Endothelial cell (in vitro differentiated cells): ENCODE measurements at places on chromosomes 1 and 21. TPM values are rescaled to one million over a fixed set of nuclear protein-coding genes. Genes with fewer than 3 reads are reported as not detected.
A peak's percentile ranks its signal among the peaks of the same experiment; 100 is the strongest.

- DNase-seq = no peak
- H3K27me3 ChIP-seq = peaks cover 8% of the 10 kb centered on the region
- peak overlapping the region; percentile 96 for H3K4me3 ChIP-seq
- H3K36me3 ChIP-seq = peaks cover 6% of the 10 kb centered on the region
Measured at GRCh38 chr1:42684139-42684538, 1.9 kb downstream of the YBX1 start.

DNA sequence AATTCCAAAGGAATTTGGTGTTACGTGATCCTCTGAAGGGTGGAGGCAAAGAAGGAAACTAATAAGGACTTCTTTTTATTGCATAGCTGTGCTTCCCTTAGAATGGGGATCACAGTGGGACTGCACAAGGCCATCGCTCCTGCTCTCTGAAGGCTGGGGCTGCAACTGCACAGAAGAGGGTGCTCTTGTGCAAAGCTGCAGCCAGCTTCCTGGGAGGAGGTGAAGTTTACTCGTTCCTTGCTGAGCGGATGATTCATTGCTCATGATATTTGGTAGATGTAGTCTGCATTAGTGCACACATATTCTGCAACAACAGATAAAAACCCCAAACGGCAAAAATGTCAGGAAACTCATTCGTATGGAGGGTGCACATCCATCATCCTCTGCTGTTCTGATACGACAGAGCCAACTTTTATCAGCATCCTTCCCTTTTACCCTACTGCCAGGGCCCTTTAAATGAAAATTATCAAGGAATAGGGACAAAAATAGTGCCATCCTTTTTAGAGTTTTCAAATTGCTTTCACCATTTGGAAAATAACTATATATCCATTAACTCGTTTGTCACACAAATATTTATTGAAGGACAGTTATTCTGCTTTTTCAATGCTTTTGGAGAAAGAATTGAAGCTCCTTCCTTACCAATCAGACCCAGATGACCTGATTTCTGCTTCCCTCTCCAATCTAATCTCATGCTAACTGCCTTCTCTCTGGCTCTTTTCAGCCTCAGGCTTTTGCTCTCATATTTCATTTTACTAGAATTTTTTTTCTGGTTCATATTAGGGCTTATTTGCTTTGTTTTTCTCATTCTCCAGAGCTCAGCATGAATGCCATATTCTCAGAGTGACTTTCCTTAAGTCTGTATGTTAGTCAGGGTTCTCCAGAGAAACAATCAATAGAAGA, 263.6 kb downstream of the DUSP10 start:
- H3K4me1 ChIP-seq = no peaks in the 10 kb centered on the region
- peaks cover 2% of the 10 kb centered on the region for H3K27me3 ChIP-seq
- peak; percentile 22 for DNase-seq
- H3K27ac ChIP-seq = no peak overlapping the region
- no peak overlapping the region for H3K4me3 ChIP-seq

The LRRC8C gene
- total RNA-seq = 20.1 TPM

GRCh38 chr1:62131093-62131725, 63.4 kb upstream of the L1TD1 start:
- peaks cover 3% of the 10 kb centered on the region for H3K27me3 ChIP-seq
- H3K4me1 ChIP-seq = peaks cover 18% of the 10 kb centered on the region
- no peak overlapping the region for H3K27ac ChIP-seq

GRCh38 chr1:109617291-109617801, 2.1 kb downstream of the GNAT2 start:
- H3K4me3 ChIP-seq = no peak overlapping the region
- H3K27ac ChIP-seq = peak overlapping the region; percentile 43
- H3K27me3 ChIP-seq = peaks cover 20% of the 10 kb centered on the region
- H3K4me1 ChIP-seq = peaks cover 66% of the 10 kb centered on the region

The MYOG gene
- total RNA-seq = 15.7 TPM

The GABPB2 gene
- 4.1 TPM for total RNA-seq

DNA sequence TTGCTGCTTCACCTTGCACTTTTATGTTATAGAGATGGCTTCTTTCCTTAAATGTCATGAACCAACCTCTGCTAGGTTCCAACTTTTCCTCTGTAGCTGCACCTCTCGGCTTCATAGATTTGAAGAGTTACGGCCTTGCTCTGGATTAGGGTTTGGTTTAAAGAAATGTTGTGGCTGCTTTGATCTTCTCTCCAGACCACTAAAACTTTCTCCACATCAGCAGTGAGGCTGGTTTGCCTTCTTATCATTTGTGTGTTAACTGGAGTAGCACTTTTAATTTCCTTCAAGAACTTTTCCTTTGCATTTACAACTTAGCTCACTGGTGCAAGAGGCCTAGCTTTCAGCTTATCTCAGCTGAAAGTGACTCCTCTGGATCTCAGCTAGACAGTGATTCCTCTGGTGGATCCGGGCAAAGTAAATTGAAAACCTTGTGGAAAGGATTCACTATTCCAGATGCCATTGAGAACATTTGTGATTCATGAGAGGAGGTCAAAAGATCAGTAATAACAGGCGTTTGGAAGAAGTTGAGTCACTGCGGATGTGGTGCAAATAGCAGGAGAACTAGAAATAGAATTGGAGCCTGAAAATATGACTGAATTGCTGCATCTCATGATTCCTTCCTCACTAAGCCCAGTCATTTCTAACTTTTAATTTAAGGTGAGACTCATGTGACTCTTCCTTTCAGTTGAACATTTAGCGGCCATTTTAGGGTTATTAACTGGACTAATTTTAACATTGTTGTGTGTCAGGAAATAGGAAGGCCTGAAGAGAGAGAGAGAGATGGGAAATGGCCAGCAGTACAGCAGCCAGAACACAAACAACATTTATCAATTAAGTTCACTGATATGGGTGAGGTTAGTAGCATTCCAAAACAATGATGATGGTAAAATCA, 16.2 kb upstream of the RGS1 start:
- H3K4me1 ChIP-seq = no peaks in the 10 kb centered on the region
- H3K27me3 ChIP-seq = no peaks in the 10 kb centered on the region
- H3K27ac ChIP-seq = no peak overlapping the region
- no peak for DNase-seq
- no peak overlapping the region for H3K4me3 ChIP-seq

GRCh38 chr21:37771181-37771580, 145.1 kb downstream of the KCNJ6 start:
- peaks cover 3% of the 10 kb centered on the region for H3K27me3 ChIP-seq
- H3K36me3 ChIP-seq = no peaks in the 10 kb centered on the region
- no peak overlapping the region for H3K27ac ChIP-seq

DNA sequence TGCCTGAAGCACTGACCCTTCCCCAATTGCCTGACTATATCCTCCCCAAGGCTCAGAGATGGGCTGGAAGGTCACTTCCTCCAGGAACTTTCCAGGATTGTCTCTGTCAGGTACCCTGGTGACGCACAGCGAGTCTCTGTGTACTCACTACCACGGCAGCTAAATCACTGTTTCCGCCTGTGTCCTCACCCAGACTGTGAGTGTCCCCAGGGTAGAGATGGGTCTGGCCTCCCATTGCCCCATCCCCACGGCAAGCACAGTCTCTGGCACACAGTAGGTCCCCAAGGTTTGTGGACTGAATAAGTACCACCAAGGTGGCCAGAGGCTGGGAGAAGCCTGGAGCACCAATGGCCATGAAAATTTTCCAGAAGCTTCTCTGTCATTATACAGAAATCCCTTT, 93.8 kb upstream of the RUNX3 start:
- no peak for DNase-seq
- peaks cover 4% of the 10 kb centered on the region for H3K4me1 ChIP-seq
- H3K27ac ChIP-seq = no peak overlapping the region

DNA sequence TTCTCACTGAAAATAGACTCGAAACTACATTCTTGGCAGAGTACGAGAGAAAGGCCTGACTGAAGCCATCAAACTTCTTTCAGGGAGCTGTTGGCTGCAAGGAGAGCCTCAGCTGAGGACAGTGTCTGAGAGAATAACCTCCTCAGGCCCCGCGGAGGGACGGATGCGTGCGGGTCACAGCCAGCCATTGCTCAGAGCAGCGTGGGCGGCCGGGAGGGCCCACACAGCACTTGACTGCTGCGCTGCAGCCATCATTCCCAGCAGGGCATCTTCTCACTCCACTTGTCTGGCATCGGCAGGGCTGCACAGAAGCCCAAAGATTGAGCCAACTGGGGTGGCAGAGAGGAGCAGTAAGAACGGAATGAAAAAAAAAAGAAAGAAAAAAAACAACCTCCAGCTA, 113.5 kb downstream of the XCL2 start:
- no peak overlapping the region for H3K4me3 ChIP-seq
- no peaks in the 10 kb centered on the region for H3K27me3 ChIP-seq
- no peaks in the 10 kb centered on the region for H3K4me1 ChIP-seq
- no peak for DNase-seq
- no peaks in the 10 kb centered on the region for H3K36me3 ChIP-seq
- H3K27ac ChIP-seq = no peak overlapping the region

- DNase-seq = no peak
- H3K4me1 ChIP-seq = no peaks in the 10 kb centered on the region
- peaks cover 5% of the 10 kb centered on the region for H3K27me3 ChIP-seq
- H3K27ac ChIP-seq = no peak overlapping the region
Measured at GRCh38 chr1:16006552-16007485, 2.8 kb downstream of the SRARP start.

DNA sequence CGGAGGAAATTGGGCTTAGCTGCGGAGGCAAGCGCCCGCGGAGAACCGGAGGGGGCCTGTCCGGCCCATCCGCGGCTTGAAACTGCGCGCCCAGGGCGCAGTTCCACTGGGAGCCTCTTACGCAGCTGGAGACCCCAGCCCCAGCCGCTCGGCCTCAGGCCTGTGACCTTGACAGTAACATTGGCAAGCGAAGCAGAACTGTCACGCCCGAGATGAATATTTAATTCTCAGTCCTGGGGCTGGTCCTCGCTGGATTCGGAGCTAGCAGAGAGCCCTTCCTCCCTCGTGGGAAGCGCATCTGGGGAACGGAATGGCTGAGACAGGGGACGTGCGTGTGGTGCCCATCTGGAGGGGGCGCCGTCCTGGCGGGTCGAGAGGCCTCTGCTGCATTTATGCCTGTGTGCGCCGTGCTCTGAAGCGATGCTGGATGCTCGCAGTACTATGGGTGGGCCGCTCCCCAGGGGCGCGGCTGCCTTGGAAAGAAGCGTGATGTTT, 928 bp downstream of the SLC6A17 start:
- peak overlapping the region; percentile 93 for H3K27ac ChIP-seq
- H3K27me3 ChIP-seq = peaks cover 8% of the 10 kb centered on the region
- peaks cover 6% of the 10 kb centered on the region for H3K36me3 ChIP-seq
- peaks cover 49% of the 10 kb centered on the region for H3K4me1 ChIP-seq
- peak; percentile 41 for DNase-seq
- peak overlapping the region; percentile 86 for H3K4me3 ChIP-seq

- no peak for DNase-seq
- no peaks in the 10 kb centered on the region for H3K36me3 ChIP-seq
- no peak overlapping the region for H3K4me3 ChIP-seq
- no peaks in the 10 kb centered on the region for H3K27me3 ChIP-seq
Measured at GRCh38 chr1:238474263-238474662, 583.5 kb upstream of the ZP4 start.

DNA sequence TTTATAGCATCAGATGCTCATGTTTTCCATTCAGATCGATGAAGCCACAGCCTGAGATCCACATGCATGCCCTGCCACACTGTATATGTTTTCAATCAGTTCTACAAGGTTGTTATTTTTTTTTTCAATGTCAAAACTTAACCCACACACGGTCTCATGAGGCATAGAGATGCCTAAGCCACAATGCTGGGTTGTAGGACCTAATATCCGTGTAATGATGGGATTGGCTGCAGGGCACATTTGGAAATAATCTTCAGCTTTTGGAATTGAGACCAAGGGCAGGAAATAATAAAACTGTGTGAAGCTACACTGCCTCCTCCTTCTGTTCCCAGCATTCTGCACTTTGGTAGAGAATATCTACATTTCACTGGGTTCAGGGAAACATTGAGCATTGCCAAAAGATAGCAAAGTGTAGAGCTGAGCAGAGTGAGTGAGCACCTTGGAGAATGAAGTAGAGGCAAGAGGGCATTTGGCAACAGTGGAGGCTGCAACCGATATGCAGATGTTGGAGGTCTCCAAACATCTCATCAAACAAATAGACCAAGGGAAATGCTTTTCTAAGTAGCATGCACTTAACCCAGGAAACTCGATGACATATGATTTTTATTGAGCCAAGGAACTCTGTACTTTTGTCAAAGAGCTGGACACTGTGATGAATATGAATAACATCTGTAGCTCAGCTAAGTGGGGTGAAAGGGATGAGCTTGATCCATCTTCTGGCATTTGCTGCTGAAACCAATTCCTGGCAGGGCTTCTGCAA, 176.7 kb downstream of the LYPLAL1 start:
- H3K4me3 ChIP-seq = no peak overlapping the region
- no peaks in the 10 kb centered on the region for H3K36me3 ChIP-seq
- H3K27ac ChIP-seq = no peak overlapping the region

The SLAMF6 gene
- total RNA-seq = not detected

GRCh38 chr1:76122271-76122670, 47.7 kb downstream of the ST6GALNAC3 start:
- no peak for DNase-seq
- no peak overlapping the region for H3K4me3 ChIP-seq
- H3K27me3 ChIP-seq = peaks cover 2% of the 10 kb centered on the region
- H3K4me1 ChIP-seq = peaks cover 10% of the 10 kb centered on the region
- no peak overlapping the region for H3K27ac ChIP-seq

The RRP1 gene
- total RNA-seq = 21.0 TPM

- H3K4me1 ChIP-seq = peaks cover 18% of the 10 kb centered on the region
- DNase-seq = peak; percentile 14
- H3K36me3 ChIP-seq = no peaks in the 10 kb centered on the region
- peak overlapping the region; percentile 90 for H3K4me3 ChIP-seq
- no peak overlapping the region for H3K27ac ChIP-seq
Measured at GRCh38 chr1:217089361-217090014, 366.3 kb upstream of the ESRRG start.

DNA sequence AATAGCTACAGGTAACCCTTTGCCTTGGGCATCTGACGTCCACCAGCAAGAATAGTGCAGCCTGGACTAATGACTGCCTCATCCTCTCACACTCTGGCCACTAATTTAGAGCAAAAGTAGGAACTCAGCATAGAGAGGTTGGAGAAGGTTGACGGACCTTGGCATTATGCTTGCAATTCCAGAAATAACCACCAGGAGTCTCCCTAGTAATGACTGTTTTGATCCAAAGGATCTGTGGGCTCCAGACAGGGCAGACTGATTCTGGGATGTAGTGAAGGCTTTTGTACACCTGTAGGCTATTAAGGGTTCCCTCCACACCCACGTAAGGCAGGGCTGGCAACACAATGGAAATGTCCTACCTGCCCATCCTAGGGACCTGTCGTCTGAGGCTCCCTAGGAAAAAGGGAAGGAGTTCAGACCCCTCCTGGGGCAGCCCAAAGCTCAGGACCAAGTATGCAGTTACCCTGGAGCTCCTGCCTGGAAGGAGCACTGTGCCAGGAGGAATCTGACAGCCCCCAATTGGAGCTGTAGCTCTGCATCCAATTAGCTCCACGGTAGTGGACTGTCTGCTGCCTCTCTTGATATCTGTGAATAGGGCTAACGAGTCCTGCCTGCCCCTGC, 91.0 kb upstream of the TMEM51 start:
- H3K27ac ChIP-seq = no peak overlapping the region
- H3K4me3 ChIP-seq = no peak overlapping the region
- peaks cover 17% of the 10 kb centered on the region for H3K36me3 ChIP-seq
- peaks cover 6% of the 10 kb centered on the region for H3K4me1 ChIP-seq
- DNase-seq = peak; percentile 26
